ENCODE measurements at places on chromosomes 6 and 20. TPM values are rescaled to one million over a fixed set of nuclear protein-coding genes. Genes with fewer than 3 reads are reported as not detected.
A peak's percentile ranks its signal among the peaks of the same experiment; 100 is the strongest.

DNA sequence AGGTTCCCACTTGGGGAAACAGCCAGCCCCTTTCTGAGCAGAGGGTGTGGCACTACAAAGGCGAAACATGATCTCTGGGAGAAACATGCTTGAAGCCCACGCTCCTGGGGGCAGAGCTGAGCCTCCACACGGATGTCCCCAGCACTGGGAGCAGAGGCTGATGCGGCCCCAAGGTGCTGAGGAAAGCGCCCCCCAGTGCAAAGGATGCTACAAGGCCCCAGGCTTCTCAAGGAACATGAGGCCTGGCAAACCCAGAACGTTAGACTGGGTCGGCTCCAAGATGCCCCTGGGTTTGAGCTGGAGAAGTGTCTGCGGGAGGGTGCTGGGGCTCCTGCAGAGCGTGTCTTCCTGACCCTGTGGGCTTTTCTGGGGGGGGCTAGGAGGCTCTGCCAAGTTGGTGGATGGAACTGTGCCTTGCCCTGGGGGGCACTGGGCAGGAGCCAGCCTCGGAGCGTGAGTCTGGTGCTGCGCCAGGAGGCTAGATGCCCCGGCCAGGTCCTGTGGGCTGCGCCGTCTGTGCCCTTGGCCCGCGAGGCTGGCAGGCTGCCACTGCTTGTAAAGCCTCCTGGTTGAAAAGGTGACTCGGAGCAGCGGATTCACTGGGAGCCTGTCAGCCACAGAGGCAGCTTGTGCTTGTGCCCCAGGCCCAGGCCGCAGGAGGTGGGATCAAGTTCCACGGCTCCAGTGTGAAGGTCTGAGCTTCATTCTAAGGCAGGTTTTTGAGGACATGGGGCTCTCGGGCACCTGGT is 8.1 kb downstream of the SYNJ2 start:
- DNase-seq = peak; percentile 65
- H3K4me3 ChIP-seq = no peak overlapping the region
- H3K36me3 ChIP-seq = 0 out of 2 replicates have a peak, but pooled peaks cover 4% of the 10 kb centered on the region

- DNase-seq = no peak
- H3K4me3 ChIP-seq = no peak overlapping the region
- H3K36me3 ChIP-seq = peaks cover 33% of the 10 kb centered on the region
- no peaks in the 10 kb centered on the region for H3K4me1 ChIP-seq
Measured at GRCh38 chr6:16140607-16141006, 11.7 kb downstream of the MYLIP start.

DNA sequence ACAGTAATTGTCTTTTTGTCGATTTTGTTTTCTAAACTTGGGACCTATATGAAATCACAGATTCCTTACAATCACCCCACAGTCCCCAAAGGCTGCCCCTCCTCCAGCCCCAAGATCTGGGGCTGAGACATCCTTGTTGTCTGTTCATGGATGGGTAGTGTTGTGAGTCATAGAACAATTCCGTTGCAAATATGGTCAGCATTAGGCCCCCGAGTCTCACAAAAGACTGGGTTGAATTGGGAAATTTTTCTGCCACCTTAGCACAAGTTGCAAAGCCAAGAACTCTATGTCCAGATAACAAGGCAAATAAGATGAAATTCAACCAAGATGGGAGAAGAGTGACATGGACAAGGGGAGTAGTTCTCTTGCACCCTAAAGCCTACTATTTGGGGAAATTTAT is 10.5 kb upstream of the TAB2 start:
- H3K27ac ChIP-seq = no peak overlapping the region
- DNase-seq = peak; percentile 32

DNA sequence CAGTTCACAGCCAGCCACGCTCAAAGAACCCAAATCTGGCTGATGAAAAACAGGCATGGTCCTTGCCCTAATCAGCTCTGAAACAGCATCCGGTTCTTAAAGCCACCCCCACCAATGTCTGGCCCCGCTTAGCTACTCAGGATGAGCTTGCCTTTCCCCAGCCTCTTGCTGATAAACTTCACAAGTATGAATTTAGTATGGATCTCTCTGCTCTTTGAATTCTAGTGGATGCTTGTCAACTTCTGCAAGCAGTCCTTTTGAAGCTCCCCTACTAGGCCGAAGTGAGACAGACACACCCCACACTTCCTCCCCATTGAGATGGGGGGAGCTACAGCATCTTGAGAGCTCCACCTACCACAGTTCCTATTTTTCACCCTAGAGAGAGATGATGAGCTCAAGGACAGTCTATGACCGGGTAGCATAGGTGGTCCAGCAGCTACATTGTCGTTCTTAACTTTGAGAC is 36.7 kb downstream of the EBF4 start:
- no peaks in the 10 kb centered on the region for H3K4me1 ChIP-seq
- no peaks in the 10 kb centered on the region for H3K36me3 ChIP-seq
- peaks cover 10% of the 10 kb centered on the region for H3K27me3 ChIP-seq
- no peak overlapping the region for H3K4me3 ChIP-seq

DNA sequence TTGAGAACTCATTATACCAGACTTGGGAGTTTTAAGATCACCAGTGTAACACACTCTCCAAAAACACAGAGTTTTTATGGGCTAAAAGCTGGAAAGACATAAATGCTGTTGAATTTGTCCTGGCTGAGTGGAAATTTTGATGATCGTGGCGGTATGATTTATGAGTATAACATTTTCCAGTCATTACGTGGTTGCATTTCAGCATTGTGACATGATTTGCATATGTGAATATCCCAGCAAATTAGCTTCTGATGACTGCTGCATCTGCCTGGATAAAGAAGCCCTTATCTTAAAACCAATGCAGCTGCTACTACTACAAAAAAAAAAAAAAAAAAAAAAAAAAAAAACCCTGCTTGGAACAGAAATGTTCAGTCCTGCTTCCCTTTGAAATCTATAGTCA is 850.9 kb downstream of the TFAP2A start:
- peak; percentile 15 for DNase-seq
- H3K27ac ChIP-seq = no peak overlapping the region
- no peaks in the 10 kb centered on the region for H3K36me3 ChIP-seq
- H3K27me3 ChIP-seq = no peaks in the 10 kb centered on the region
- H3K4me3 ChIP-seq = no peak overlapping the region
- no peaks in the 10 kb centered on the region for H3K4me1 ChIP-seq

Gene C6orf52
- not detected for total RNA-seq

Gene ZBP1
- total RNA-seq = not detected

Measured in IMR-90 (cell line).